ENCODE measurements at places on chromosomes 1 and 21. TPM values are rescaled to one million over a fixed set of nuclear protein-coding genes. Genes with fewer than 3 reads are reported as not detected.

GRCh38 chr1:233960386-233960785 is 55.9 kb downstream of the SLC35F3 start:
- H3K36me3 ChIP-seq, result no peaks in the 10 kb centered on the region
- DNase-seq, result no peak
- H3K27ac ChIP-seq, result no peak overlapping the region
- no peaks in the 10 kb centered on the region for H3K4me1 ChIP-seq
- no peaks in the 10 kb centered on the region for H3K27me3 ChIP-seq
- no peak overlapping the region for H3K4me3 ChIP-seq

GRCh38 chr1:171222936-171223335 is 25.4 kb upstream of the FMO1 start:
- H3K27me3 ChIP-seq, result no peaks in the 10 kb centered on the region
- no peak overlapping the region for H3K4me3 ChIP-seq
- no peaks in the 10 kb centered on the region for H3K36me3 ChIP-seq
- DNase-seq, result no peak

DNA sequence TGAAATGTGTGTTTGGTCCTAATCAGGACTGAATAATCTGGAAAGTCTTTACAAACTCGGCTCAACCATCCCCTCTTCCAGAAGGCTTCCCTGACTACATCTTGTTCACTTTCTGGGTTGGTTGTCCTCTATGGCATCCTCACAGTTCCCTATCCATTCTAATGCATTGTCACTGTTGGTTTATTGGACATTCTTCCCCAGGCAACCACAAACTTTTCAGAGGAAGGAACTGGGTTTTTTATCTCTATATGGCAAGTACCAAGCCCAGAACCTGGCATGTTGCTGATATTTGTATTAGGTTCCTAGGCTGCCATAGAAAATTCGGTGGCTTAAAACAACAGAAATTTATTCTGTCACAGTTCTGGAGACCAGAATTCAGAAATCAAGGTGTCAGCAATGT is 363.5 kb upstream of the ST6GALNAC5 start:
- no peaks in the 10 kb centered on the region for H3K27me3 ChIP-seq
- H3K4me1 ChIP-seq, result no peaks in the 10 kb centered on the region
- DNase-seq, result no peak
- H3K36me3 ChIP-seq, result no peaks in the 10 kb centered on the region
- H3K27ac ChIP-seq, result no peak overlapping the region

- no peak overlapping the region for H3K4me3 ChIP-seq
- H3K27ac ChIP-seq, result no peak overlapping the region
- no peak for DNase-seq
- H3K4me1 ChIP-seq, result peaks cover under 1% of the 10 kb centered on the region
- H3K27me3 ChIP-seq, result peaks cover 13% of the 10 kb centered on the region
- H3K36me3 ChIP-seq, result no peaks in the 10 kb centered on the region
Observed at GRCh38 chr1:2633936-2634491, 1.2 kb upstream of the MMEL1 start.

DNA sequence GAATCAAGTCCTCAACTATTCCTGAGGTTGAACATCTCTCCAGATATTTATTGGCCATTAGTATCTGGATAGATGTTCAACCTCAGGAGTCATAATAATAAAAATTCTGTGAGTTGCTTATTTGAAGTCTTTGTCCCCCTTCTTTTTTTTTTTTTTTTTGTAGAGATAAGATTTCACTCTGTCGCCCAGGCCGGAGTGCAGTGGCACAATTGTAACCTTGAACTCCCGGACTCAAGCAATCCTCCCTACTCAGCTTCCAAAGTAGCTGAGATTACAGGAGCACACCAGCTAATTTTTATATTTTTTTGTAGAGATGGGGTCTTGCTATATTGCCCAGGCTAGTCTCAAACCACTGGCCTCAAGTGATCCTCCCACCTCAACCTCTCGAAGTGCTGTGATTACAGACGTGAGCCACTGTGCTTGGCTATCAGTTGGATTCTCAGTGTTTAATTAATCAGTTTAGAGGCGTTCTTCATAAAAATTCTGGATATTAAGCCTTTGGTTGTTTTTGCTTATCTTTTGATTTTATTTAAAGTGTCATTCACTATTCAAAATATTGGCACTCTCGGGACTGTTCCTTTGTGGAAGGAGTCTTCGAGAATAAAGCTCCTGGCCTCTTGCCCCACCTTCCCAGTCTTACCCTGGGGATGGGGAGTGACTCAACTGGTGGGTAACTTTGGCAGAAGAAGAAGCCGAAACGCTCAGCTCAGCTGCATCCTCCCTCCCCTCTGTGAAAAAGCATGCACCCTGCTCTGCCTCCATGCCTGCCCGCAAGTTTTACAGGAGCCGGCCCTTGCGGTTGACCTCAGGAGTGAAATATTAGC is 11.2 kb upstream of the HYI start:
- no peak overlapping the region for H3K27ac ChIP-seq
- H3K27me3 ChIP-seq, result no peaks in the 10 kb centered on the region
- no peak for DNase-seq
- no peaks in the 10 kb centered on the region for H3K36me3 ChIP-seq

DNA sequence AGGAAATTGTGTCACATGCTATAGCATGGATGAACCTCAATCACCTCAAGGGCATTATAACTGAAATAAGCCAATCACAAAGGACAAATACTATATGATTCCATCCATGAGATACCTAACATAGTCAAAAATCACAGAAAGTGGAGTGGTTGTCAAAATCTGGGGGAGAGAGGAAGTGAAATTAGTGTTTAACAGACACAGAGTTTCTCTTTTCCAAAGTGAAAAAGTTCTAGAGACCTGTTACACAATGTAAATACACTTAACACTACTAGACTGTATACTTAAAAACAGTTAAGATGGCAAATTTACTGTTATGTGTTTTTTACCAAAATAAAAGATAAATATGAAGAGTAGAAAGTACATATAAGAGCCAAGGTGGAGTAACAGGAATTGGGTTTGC is 31.8 kb downstream of the ZNF644 start:
- no peaks in the 10 kb centered on the region for H3K4me1 ChIP-seq
- H3K27ac ChIP-seq, result no peak overlapping the region
- no peak overlapping the region for H3K4me3 ChIP-seq
- DNase-seq, result no peak

DNA sequence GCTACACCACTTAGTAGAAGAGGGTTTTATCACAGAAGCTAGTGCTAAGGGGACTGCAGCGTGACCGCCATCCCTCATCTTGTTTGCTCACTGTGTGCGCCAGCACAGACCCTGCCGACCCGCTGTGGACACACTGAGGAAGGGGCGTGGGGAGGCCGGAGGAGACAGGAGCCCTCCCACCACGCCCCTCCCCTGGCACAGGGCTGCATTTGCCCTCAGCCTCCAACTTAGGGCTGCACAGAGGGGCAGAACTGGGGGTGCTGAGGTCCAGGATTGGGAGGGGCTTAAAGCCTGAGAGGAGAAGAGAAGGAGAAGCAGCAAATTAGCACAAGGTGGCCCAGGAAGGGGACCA is 37.2 kb downstream of the RRP1 start:
- H3K4me3 ChIP-seq, result no peak overlapping the region
- DNase-seq, result no peak
- H3K36me3 ChIP-seq, result no peaks in the 10 kb centered on the region
- no peaks in the 10 kb centered on the region for H3K27me3 ChIP-seq
- no peak overlapping the region for H3K27ac ChIP-seq

DNA sequence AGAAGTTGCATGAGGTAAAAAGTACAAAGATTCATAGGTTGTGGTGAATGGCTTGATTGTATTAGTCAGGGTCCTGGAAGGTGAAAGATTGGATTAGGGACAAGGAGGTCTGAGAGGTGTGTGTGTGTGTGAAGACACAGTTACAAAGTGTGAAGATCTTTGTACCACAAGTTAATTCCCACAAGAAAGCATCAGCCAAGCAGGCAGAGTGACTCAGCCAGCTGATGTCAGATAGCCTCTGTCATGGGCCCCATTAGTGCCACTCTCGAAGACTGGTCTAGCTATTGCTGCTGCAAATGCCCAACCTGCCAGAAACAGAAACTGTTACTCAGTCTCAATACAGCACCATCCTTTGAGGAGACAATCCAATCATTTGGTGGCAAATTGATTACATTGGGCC is 96.5 kb downstream of the DTL start:
- no peak for DNase-seq
- H3K4me3 ChIP-seq, result no peak overlapping the region
- H3K36me3 ChIP-seq, result no peaks in the 10 kb centered on the region
- no peaks in the 10 kb centered on the region for H3K4me1 ChIP-seq

DNA sequence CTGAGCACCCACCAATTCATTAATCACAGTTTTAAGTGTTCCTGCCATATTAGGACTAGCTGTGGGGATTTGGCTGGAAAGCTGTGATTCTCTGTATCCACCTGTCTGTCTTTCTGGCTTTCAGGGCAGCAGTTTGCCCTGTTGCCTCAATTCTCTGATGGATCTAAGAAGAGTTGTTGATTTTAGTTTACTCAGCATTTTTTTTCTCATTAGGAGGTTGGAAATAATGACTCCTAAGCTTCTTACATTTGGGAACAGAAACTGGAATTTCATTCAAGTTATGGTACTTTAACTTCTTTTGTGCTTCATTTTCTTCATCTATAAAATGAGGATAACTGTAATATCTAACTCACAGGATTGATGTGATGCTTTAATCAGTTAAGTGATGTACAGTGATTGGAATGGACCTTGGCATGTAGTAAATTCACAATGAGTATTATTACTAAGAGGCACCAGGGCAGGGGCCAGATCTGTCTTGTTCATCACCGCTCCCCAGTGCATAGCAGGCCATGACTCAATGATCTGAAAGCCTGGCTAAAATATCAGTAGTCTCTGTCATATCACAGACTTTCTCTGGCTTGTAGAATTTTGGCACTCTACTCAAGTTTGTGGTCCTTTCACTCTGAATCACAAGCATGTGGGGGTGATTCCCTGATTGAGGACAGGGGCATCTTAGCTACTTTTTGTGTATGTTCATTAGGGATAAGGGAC is 51.4 kb upstream of the GREM2 start:
- H3K4me1 ChIP-seq, result no peaks in the 10 kb centered on the region
- no peak for DNase-seq
- H3K4me3 ChIP-seq, result no peak overlapping the region
- no peak overlapping the region for H3K27ac ChIP-seq
- H3K27me3 ChIP-seq, result no peaks in the 10 kb centered on the region
- no peaks in the 10 kb centered on the region for H3K36me3 ChIP-seq

The FCAMR gene
- not detected for total RNA-seq
